ENCODE measurements at places on chromosomes 4 and X.

- no peak for DNase-seq
Observed at GRCh38 chr4:39889226-39889625, 88.5 kb downstream of the PDS5A start.

- no peak for DNase-seq
Observed at GRCh38 chr4:63620271-63620670, 789.0 kb downstream of the TECRL start.

DNA sequence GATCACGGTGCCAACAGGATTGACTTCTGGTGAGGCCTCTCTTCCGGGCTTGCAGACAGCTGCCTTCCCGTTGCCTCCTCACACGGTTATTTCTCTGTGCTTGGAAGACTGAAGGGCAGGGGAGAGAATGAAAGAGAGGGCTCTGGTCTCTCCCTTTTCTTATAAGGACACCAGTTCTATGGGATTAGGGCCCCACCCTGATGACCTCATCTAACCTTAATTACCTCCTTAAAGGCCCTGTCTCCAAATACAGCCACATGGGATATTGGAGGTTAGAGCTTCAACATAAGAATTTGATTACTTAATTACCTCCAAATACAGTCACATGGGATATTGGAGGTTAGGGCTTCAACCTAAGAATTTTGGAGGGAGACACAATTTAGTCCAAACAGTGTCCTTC lies 46.5 kb downstream of the EVC start:
- no peak for DNase-seq

DNA sequence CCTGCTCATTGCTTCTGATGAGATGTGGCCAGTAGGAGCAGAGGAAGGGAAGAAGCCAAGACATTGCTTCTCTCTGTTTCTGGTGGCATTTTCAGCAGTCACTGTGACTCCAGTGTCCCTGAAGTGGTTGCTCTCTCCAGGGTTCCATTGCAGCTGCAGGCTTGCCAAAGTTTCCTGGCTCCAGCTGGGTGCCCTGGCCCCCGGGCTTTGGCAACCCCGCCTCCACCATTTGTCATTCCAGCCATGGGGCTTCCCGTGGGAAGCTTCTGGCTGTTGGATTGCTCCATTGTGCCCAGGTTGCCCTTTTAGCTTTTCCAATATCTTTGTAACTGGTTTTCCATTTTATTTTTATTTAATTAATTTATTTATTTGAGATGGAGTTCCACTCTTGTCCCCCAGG lies 12.7 kb downstream of the FGFBP1 start:
- DNase-seq = no peak

- DNase-seq = no peak
Observed at GRCh38 chrX:31258166-31258565, 186.3 kb upstream of the FTHL17 start.

GRCh38 chr4:23782778-23783437 lies 106.9 kb downstream of the PPARGC1A start:
- DNase-seq = no peak

DNA sequence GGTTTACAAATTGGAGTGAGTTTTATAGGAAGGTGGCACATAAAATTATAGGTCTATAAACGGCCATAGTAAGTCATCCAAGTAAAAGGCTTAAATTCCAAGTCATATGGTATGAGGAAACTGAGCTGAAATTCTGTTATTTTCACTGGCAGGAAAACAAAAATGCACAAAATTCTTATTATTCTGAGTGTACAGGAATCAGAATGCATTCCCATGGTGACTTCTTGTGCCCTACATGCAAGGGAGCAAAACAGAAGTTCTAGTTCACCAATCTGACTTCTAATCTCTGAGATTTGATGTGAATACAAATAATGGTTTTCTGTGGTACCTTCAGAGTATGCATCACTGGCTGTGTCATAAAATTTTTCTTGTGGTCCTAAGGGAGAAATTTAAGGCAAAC lies 102.9 kb downstream of the CLCN4 start:
- DNase-seq = no peak

DNA sequence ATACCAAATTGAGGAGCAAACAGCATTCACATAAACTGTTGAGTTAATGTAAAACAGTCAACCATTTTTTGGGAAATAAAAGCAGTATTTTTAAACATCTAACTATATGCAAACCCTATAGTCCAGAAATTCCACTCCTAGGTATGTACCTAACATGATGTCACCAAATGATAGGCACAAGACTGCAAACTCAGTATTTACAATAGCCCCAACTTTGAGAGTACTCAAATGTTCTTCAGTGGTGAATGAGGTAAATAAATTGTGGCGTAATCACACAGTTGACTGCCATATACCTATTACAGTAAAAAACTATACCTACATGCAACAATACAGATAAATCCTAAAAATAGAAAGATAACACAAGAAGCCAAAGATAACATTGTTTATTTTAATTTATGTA lies 1243.8 kb upstream of the ADGRL3 start:
- DNase-seq = no peak
